NCI-H1436 treated with DMSO at 0.1 percent for 48 hours (cell line): ENCODE measurements at places on chromosomes 3 and 15.

DNA sequence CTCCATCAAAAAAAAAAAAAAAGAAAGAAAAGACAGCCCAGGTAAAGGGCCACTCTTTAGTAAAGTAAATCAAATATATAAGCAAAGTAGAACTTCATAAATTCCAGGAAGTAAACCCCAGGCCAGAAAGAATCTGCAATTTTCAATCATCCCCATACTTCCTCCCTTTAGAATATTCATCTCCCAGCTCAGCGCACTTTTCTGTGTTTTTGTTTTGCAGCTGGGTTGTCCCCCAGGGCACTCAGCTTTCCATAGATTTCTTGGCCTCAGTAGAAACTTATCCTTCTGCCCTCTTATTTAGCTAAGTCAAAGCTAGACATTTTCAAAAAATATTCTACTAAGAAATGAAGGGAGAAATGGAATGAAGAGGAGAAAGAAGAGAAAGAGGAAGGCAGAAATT lies 24.0 kb upstream of the SPRED1 start:
- DNase-seq, result no peak

GRCh38 chr3:159859836-159860235 lies 128.8 kb upstream of the IL12A start:
- no peak for DNase-seq

DNA sequence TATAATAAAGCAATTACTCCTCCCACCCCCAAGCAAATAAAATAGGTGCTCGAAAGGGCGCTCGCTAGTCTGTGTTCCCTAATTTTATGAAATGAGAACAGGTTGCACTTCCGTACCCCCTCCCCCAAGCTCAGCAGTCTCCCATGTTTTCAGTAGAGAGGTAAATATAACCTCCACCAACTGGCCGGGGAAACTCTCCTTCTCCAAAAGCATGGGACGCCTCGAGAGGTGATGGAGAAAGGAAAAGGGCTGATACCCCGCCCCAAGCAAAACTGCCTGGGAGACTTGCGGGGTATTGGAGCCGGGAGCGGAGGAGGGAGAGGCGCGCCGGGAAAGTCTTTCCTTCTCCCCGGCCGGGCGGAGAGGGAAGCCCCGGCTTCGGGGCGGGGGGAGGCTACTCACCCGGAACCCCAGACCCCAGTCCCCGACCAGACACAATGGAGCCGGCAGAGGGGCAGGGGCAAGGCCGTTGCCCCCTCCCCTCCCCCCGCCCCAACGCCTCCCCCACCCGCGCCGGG lies 605 bp downstream of the DCUN1D1 start:
- no peak for DNase-seq

GRCh38 chr3:106119614-106120082 lies 250.8 kb upstream of the CBLB start:
- DNase-seq, result no peak

DNA sequence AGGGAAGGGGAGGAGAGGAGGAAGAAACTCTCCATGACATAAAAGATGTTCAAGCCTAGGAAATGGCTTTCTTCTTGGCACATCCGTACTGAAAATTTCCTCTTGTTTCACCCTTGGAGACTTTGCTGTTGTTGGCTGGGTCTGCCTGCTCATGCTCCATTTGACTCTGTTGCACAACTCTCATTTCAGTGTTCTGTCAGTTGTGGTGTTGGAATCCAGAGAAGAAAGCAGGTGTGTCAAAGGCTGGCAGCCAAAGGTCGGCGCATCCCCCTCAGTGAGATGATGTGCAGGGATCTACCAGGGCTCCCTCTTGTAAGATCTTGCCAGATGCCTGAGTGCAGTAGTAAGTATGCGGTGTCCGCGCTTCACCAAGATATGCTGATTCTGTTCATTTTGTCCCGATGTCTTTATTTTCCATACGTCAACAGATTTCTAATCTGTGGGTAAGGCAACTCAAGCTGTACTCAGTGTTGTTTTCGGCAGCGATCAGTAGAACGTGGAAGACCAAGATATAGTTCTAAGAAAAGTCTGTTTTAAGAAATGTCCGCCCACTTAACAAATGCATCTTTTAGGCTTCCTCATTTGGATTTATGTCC lies 265.2 kb upstream of the GOLGA6L4 start:
- DNase-seq, result no peak

DNA sequence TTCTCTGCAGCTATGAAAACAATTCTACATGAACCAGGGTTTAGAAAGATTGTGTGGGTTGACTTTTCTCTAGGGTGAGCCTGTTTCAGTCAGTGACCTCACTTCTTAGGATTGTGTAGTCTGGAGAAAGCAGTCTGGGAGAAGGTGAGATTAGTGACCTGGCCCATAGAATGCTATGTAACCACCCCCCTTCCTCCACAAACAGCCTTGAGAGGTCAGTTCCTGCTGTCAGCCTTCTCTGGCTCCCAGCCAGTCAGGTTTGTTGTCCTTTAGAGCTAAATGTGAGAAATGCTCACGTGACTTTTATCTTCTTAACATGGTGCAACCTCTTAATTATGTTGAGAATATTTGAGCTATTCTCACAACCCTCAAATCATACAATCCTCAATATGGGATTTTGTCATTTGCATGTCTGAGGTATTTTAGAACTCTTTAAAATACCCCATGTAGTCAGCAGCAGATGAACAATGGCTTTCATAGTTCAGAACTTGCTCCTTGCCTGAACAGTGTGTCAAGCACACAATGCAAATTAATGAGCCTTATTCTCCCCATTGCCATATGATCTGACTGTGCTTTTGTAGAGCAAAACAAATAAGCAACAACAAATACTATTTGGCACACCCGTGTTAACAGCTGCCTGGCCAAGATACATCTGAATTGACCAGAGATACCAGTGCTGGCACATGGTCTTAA lies 311.6 kb downstream of the CNTN6 start:
- no peak for DNase-seq

- DNase-seq, result no peak
These were observed 85.0 kb downstream of the ATP10A start for GRCh38 chr15:25778161-25778560.

DNA sequence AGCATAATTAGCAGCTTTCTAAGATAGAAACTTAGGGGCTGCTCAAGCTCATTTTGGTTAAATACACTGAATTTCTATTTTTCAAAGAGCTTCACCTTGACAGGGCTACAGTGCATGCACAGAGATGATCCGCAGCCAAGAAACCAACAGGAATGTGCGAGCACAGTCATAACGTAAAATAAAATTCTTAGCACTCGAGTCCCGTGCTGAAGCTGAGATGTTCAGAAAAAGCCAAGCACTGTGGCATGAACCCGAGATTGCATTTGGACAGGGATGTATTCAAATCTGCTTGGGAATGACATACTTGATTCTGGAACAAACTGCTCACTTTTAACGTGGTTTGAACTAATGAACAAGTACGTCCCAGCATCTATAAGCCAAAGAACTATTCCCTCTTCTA lies 340.3 kb downstream of the FOXP1 start:
- no peak for DNase-seq

- DNase-seq, result no peak
These were observed 97.4 kb upstream of the CCDC80 start for GRCh38 chr3:112738366-112738765.

DNA sequence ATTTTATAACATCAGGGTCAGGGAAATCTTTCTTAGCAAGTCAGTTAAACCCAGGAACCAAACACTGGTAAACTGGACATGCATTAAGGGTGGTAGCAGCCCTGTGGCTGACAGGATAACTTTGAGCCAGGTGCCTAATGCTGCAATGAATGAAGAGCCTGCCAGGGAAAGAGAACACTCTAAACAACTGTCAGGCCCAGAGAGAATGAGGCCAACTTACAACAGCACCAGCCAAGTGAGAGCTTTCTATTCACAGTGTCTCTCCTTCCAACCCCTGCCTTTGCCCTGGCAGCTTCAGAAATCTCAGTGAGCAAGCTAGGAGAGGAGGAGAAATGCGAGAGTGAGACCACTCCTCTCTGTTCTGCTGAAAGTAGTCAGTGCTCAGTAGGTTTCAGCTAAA lies 50.4 kb upstream of the ATP2C1 start:
- DNase-seq, result no peak

DNA sequence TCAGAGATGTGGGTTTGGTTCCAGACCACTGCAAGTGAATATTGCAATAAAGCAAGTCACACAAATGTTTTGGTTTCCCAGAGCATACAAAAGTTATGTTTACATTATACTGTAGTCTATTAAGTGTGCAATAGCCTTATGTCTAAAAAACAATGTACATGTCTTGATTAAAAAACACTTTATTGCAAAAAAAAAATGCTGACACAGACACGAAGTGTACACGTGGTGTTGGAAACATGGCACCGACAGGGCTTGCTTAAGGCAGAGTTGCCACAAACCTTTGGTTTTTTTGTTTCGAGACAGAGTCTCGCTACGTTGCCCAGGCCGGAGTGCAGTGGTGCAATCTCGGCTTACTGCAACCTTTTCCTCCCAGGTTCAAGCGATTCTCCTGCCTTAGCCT lies 50.1 kb downstream of the RAB11A start:
- DNase-seq, result no peak

GRCh38 chr3:112736805-112737566 lies 96.0 kb upstream of the CCDC80 start:
- DNase-seq, result no peak

DNA sequence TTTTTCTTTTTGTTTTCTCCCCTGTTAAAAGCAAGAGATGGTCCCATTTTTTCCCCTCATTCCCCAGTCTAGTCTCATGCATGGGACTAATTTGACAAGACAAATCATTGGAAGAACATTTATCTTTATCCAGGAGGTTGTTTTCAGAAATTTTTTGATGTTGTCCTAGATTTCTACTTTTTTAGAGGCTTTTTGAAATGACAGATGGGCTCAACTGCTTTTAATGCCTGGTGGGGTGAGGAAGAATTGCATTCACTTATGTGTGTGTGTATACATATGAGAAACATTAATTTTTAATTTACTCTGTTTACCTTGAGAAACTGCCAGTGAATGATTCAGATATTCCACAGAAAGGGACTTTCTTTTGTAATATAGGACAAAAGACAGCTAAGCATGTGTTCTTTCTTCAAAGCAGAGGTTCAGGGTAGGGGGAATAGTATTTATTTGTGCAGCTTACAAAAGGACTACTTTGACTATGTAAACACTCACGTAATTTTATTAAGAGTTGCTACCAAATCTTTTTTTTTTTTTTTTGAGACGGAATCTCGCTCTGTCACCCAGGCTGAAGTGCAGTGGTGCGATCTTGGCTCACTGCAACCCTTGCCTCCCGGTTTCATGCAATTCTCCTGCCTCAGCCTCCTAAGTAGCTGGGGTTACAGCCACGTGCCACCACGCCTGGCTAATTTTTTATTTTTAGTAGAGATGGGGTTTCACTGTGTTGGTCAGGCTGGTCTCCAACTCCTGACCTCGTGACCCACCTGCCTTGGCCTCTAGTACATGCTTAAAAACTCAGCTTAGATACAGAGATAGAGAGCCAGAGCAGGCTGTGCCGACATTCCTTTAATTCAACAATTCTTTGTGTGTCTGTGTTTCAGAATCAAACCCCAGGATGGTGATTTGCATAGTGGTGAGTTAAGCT lies 130.1 kb upstream of the RARB start:
- no peak for DNase-seq

DNA sequence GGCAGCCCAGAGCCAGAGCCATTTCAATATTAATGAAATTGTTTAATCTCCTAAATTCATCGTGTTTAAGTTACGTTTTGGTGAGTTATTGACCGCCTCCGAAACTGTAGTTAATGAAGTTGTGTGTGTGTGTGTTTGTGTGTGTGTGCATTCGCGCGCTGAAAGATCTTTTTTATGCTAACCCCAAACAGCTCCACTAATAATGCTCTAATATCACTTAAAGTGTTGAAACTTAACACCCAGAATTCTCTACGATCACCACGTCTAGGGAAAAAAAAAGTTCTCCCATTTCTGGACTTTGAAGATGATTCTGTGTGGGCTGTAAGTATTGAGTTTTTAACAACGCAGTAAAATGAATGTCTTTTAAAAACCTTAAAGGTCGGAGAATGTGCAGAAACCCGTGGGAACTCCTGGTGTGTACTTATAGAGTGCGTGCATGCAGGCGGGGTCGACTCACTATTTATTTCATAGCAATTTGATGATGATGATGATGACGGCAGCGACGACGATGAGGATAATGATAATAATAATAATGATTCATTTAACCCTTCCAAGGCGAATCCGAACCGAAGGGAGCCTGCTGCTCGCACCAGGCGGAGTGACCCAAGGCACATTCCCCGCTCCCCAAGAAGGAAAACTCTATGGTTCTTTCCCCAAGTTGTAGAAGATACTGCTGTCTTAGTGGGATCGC lies 1.4 kb upstream of the FOXB1 start:
- DNase-seq, result no peak

DNA sequence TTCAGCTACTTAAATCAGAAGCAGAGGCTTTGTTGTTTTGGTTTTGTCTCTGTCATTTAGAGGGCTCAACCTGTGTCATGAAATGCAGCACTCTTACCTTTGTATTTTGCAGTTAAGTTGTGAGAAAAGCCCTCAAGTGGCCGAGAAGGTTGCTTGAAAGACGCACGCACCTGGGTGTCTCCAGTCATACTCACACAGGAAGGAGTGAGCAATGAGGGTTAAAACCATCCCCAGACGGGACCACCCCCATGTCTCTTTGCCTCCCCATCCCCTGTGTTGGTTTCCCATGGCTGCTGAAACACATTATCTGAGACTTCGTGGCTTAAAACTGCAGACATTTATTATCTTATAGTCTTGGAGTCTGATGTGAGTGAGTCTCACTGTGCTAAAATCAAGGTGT lies 376.1 kb upstream of the CFAP20DC start:
- no peak for DNase-seq

GRCh38 chr3:175411405-175411804 lies 552.3 kb downstream of the NAALADL2 start:
- DNase-seq, result no peak

GRCh38 chr15:55289011-55289745 lies 435 bp downstream of the RAB27A start:
- DNase-seq, result no peak

DNA sequence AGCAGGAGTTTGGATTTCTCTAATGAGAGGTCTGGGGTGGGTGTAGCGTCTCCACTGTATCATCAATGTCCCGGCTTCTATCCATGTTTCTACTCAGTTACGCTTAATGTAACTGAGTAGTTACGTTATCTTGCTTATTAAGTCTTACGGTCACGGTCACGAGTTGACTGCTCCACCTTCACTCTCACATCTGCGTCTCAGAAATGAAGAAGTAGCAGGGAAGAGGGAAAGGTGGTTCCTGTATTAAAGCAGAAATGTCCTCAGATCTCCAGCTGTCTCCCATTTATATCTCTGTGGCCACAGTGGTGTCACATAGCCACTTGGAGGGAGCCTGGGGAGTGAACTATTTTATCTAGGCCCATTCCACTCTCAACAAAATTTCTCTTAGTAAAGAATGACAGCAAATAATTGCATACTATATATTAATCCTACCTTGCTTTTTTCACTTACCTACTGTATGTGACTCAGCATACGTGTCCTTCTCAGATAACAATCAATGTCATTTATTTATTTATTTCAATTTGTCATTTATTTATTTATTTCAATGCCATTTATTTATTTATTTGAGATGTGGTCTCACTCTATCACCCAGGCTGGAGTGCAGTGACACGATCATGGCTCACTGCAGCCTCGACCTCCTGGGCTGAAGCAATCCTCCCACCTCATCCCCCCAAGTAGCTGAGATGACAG lies 39.7 kb upstream of the RNU6-1 start:
- no peak for DNase-seq
